Ecto neural progenitor cell (in vitro differentiated cells): ENCODE measurements at places on chromosomes 2 and 18.

DNA sequence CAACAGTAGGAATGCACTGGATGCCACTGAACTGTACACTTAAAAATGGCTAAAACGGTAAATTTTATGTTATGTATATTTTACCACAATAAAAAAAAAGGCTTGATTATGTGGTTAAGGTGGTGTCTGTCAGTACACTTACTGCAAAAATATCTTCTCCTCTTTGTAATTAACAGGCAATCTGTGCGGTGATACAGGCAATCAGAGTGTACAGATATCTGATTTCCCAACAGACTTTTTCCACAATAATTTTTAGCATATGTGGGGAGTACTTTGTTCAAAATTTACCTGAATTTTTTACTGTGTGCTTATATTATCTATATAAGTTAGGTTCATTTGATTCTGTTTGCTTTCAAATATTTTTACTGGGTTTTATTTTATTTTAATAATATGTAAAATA is 175.0 kb upstream of the PGAP1 start:
- no peak for DNase-seq

GRCh38 chr2:8675543-8675942 is 6.3 kb upstream of the ID2 start:
- no peak for DNase-seq

DNA sequence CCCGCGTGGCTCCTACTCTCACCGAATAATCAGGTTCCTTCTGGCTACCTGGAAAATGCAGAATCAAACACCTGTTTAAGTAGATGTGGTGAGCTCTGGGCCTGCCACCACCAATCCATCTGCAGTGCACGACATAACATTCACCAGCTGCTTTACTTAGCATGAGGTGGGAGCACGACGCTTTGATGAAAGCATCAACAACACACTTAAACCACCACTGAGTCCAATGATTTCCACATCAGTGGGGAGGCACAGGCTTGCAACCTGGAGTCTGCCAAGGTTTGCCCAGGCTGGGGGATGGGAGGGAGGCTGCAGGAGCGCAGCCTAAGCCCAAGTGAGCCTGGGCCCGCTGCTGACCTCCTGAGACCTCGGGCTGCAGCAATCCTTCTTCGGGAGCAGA is 415.5 kb downstream of the MEIS1 start:
- no peak for DNase-seq

DNA sequence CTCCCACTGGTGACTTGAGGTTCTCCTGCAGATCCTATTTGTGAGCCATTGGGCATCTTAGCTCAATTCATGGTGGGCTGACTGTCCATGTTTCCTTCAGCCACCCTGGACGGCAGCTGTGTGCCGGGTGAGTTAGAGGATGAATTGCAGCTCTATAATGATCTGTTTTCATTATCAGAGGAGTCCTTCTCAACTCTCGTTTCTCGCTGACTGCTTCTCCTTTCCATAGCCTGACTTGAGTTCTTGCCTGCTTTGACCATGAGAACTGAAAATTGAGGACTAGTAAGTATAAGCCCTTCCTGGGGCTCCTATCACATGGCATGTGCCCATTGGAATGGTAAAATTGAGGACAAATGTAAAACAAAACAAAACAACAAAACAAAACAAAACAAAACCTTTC is 121.8 kb downstream of the CDC42EP3 start:
- no peak for DNase-seq
